ENCODE measurements at places on chromosomes 3 and 15.

DNA sequence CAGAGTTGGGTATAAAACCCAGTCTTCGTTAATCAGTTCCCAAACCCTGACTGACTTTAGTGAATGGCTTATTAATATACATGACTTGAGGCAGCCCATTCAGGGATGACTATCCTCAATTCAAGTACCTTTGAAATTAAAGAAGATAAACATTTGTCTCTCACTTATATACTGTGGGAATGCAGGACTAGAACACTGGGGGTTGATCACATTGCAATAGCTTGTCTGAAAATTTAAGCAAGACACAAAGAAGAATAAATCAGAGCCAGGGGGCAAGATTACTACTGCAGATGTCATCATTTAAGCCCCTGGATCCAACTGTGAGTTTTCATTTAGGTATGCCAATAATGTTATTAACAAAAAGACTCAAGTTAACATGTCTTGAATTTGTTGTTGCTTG, 647.7 kb downstream of the ZPLD1 start:
- DNase-seq, result no peak

DNA sequence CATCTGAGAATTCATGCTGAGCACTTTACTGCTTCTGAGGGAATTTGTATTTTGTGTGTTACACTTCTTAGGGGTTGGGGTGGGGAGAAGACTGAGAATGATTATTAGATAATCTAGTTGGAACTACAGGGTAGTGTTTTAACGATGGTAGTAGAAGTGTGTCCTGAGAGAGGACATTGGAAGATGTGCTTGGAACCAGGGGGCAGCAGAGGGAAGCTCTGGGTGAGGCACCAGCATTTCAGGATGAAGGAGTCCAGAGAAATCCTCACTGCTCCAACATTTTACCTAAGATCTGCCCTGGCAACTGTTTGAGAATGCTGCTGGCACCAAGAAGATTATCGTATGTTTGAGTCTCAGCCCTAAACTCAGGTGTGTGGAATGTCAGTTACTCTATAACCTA, 145.5 kb downstream of the SQOR start:
- no peak for DNase-seq

DNA sequence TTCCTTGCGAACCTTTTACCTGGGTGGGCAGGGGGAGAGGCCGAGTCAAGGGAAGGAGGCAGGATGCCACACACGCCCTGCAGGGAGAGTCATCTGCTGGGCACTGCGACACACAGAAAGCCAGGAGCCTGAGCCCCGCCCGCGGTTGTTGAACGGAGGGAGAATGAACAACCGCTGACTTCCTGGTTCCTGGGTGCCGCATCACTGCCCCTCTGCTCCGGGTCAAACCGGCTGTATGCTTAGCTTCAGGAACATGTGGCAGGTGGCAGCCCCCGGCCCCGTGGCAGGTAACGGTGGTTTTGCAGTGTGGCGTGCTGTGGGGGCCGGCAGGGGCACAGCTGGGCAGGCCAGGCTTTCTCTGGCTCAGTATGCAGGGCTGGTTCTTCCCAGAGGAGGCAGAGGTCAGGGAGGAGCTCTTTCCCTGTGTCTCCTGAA, 33.4 kb downstream of the APBA2 start:
- DNase-seq, result no peak

DNA sequence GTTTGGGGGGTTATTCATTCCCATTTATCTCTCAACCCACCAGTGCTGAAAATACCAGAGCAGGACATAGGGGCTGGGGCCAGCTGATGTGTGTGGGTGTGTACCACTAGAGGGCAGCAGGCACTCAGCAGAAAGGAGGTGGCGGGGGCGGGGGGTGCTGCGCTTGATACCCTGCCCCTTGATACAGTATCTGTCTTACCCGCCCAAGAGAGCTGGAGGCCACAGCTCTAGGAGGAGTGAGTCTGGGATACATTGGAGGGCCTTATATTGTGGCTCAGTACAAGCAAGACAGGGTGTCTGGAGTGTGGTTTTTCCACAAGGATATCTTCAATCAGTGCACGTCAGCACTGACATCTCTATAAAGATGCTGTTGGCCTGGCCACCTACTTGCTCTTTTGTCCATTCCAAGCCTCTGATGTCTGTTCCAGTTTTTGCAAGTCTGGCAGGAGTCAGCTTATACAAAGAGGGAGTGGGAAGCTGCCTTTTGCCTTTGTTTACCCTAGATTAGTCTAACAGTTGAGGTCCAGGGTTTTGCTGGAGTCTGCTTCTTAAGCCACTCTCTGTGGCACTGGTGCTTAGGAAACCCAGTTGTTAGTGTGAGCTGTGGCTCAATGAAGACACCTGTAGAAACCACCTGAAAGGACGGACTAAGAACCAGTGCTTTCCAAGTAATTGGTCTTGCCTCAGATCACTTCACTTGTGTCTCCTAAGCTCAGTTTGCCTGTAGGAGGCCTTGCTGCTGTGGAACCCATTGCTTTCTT, 1.5 kb upstream of the RBM15B start:
- peak; percentile 40 for DNase-seq
